ENCODE measurements at places on chromosomes 6 and 20.

GRCh38 chr20:59939052-59939878 is 840 bp downstream of the PPP1R3D start:
- DNase-seq: no peak

- no peak for DNase-seq
Observed at GRCh38 chr6:116304538-116305097, 24.9 kb upstream of the TSPYL1 start.

- DNase-seq: no peak
Observed at GRCh38 chr6:36844232-36845170, 5.3 kb upstream of the CPNE5 start.

DNA sequence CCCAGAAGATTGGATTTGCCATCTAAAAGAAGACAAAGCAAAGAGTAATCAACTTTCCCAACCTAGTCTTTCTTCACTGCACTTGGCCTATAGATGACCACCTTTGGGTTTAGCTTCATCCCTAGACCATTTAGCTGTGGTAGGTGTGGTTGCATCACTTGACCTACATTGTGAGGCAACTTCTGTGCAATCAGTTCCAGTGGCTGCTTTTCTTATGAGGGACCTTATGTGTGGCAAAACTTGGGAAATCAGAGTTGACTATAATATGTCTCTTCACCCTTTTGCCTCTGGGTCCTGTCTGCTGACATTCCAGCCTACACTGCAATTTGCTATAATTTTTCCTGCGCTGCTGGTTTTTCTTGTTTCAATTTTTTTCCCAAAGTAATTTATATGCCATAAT is 55.2 kb downstream of the PRDM13 start:
- DNase-seq: no peak

DNA sequence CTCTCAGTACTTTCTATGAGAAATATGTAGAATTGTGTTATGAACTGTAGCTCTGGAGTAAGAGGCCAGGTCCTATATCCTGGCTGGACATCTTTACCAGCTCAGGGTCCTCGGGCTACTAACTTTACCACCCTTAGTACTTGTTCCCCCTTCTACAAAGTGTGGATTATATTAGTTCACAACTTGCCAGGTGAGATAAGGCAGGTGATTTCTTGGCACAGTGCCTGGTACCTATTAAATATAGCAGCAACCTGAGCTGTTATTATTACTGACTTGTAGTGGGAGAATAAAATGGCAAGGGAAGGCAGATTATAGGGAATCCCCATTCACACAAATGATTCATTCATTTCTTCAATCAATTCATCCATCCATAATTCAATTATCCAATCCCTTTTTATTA is 150.1 kb downstream of the DOK5 start:
- DNase-seq: no peak

- DNase-seq: peak; percentile 2
Observed at GRCh38 chr20:8722277-8722928, 346.5 kb upstream of the PLCB4 start.

Measured in germinal center (tissue), 1 donor.